Endothelial cell (in vitro differentiated cells): ENCODE measurements at places on chromosomes 7 and 10. TPM values are rescaled to one million over a fixed set of nuclear protein-coding genes. Genes with fewer than 3 reads are reported as not detected.

Gene PSD
- total RNA-seq = 0.31 TPM

Gene GJD4
- not detected for total RNA-seq

Gene KCP
- total RNA-seq = 4.3 TPM

Gene SRRM3
- 27.1 TPM for total RNA-seq

Gene GOLGA7B
- 2.5 TPM for total RNA-seq

Gene SFRP4
- total RNA-seq = not detected

Gene ZCCHC24
- 60.0 TPM for total RNA-seq
